ENCODE measurements at places on chromosomes 11 and 22. TPM values are rescaled to one million over a fixed set of nuclear protein-coding genes. Genes with fewer than 3 reads are reported as not detected.

The KLHL35 gene
- 2.6 TPM for total RNA-seq

The DSCAML1 gene
- 0.95 TPM for total RNA-seq

The SCN3B gene
- 3.2 TPM for total RNA-seq

The SCO2 gene
- 4.9 TPM for total RNA-seq

The IGSF9B gene
- 5.5 TPM for total RNA-seq

DNA sequence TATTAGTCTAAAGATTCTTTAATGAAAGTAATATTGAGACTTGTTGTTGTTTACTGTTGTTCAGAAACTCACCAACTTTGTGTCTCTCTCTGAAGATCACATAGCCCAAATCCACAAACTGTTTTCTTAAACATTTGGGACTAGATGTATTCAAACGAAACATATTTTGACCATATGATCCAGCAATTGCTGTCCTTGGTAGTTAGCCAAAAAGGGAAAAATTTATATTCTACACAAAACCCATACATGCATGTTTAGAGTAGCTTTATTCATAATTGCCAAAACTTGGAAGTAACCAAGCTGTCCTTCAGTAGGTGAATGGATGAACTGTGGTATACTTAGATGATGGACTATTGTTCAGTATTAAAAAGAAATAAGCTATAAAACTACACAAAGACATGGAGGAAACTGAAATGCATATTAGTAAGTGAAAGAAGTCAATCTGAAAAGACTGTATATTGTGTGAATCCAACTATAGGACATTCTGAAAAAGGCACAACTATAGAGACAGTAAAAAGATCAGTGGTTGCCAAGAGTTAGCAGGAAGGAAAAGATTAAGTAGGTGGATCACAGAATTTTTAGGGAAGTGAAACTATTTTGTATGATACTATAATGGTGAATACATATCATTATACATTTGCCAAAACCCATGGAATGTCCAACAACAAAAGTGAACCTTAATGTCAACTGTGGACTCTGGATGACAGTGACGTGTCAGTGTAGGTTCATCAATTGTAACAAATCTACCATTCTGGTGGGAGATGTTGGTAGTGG, 442.9 kb downstream of the INSC start:
- no peak for DNase-seq

- no peak for DNase-seq
These were observed 48.4 kb upstream of the POU2AF1 start for GRCh38 chr11:111427471-111427912.

DNA sequence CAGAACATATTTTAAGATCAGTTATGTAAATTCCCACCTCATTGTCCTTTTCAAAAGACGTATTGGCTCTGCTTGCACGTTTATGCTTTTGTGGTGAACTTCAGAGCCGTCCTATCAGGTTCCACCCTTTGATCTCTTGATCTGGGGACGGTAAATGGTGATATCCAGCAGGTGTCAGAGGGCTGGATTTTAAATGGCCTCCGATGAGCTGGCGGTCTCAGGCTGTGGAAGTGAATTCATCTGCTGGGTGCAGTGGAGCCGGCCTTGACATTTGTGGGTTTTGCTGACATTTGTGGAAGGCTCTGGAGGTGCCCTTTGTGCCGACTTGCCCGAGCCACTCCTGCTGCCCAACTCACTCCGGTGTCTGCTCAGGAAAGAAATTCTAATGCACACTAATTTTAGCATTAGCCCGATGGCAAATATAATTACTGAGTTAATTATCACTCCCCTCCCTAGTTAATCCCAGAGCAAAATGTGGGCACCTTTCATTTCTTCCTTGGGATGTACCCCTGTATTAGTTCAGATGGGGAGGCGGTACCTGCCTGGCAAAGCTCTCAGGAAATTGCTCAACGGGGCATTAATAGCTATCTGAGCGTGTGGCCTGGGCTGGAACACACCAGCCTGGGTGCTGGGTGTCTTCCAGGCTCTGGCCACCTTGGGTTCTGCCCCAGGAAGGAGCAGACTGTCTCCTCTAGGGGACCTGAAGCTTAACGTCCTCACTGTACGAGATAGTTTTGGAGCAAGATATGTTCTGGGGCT, 9.1 kb downstream of the LRP5 start:
- no peak for DNase-seq

DNA sequence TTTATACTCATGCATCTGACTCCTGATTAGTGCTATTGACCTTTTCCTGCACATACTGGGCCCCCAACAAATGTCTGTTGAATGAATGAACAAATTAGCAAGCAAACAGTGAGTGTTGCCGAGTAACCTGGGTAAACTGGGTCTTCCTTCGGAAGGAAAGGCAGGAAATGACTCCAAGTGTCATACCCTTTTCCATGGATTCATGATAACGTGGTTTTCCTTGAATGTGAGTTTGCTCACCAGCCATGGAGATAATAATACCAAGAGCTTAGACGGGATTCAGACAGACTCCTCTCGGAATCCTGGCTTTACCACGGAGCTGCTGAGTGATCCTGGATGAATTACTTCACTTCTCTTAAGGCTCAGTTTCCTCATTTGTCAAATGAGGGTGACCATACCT, 16.7 kb downstream of the TECTA start:
- DNase-seq, result no peak

- no peak for DNase-seq
These were observed 3.7 kb downstream of the POLR2L start for GRCh38 chr11:838441-839279.

- DNase-seq, result no peak
These were observed 49.3 kb downstream of the TRIM44 start for GRCh38 chr11:35711924-35712323.

DNA sequence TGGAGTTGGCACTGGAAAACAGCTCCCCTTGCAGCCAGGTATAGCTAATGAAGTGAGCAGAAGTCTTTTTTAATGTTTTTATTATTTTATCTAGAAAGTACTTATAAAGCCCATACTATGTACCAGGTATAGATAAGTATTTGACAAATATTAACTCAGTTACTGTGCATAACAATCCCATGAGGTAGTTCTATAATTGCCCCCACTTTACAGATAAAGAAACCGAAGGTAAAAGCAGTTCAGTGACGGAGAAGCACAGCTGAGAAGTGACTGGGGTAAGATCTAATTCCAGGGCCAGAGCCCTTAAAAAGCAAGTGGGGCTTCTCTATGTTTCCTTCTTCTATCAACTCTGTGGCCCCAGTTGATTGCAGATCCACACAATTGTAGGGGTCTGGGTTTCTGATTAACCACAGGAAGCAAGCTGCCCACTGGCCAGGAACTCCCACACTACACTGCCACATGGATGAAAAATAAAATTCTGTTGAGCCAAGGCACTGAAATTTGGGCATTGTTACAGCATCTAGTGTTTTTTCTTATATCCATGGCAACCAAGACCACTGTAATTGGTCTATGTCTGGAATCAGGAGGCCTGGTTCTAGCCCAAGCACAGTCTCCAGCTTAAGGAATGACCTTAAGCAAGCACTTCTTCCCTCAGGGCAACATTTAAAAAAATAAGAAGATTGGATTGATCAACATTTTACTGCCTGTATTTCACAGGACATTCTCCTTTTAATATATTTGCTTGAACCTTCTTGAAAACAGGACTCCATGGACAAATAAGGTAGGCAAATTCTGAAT, 55.3 kb upstream of the TEAD1 start:
- DNase-seq, result no peak

DNA sequence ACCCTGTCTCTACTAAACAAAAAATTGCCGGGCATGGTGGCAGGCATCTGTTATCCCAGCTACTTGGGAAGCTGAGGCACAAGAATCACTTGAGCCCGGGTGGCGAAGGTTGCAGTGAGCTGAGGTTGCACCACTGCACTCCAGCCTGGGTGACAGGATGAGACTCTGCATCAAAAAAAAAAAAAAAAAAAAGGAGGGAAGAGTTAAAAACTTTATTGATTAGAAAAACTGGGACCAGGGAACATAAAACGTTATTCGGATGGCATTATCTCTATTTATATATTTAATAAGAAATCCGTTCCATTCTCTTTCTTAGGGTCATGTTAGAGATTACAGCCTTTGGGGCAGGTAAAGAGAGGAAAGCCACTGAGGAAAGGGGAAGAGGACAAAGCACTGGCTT, 197.5 kb downstream of the BCR start:
- DNase-seq, result no peak

GRCh38 chr22:43213051-43213450, 26.1 kb upstream of the TTLL12 start:
- no peak for DNase-seq

- no peak for DNase-seq
These were observed 20.1 kb upstream of the CD44 start for GRCh38 chr11:35118906-35119305.

GRCh38 chr11:95688015-95688414, 101.6 kb downstream of the FAM76B start:
- DNase-seq, result no peak

DNA sequence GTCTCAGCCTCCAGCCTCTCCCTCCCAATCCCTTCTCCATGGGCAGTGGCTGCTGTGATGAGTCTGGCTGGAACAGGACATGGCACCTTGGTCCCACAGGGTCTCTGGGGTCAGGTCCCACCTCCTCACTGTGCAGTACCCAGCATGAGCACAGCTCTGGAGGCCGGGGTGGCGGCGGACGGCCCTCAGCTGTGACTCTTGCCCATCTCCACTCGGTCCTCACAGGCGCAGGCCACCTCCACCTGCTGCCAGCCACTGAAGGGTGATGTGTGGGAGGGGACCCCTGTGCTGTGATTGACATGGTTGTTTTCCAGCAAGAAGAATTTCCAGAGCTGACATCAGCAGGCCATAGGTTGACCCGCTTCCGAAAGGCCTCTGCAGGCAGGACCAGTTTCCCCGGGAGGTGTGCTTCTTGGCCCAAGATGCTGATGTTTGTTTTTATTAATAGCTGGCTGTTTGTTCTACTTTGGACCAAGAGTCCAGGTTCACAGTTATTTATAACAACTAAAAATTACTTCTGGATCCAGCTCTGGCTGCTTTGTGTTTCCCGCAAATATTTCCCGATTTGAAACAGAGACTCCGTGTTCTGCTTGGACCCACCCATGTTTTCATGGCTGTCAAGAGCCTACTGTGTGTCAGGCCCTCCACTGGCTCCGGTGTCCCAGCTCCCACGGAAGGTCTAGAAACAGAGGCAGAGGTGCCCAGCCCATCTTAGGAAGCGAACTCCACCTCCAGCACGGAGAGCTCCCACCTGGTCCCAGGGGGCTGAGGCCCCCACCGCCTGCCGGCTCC, 45.7 kb downstream of the SCUBE1 start:
- DNase-seq, result no peak

- DNase-seq, result no peak
These were observed 17.9 kb downstream of the SWAP70 start for GRCh38 chr11:9681583-9682372.

DNA sequence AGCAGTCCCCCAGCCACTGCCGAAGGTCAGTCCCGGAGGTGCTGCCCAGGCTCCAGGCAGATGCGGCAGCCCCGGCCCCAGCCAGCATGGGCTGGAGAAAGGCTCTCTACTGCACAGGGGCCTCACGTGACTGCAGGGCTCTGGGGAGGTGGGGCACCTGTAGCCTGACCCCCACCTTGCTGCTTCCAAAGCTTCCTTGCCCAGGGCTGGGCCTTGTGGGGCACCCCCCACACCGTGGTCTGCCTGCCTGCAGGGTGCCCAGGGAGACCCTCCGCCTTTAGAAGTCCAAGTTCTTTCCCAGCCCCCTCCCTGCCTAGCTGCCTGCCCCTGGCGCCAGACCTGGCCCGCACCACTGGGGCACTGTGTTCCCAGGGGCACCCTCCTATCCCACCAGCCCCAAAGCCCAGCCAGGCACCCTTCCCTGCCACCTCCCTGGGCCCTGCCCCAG, 28.4 kb upstream of the TXNRD2 start:
- no peak for DNase-seq

DNA sequence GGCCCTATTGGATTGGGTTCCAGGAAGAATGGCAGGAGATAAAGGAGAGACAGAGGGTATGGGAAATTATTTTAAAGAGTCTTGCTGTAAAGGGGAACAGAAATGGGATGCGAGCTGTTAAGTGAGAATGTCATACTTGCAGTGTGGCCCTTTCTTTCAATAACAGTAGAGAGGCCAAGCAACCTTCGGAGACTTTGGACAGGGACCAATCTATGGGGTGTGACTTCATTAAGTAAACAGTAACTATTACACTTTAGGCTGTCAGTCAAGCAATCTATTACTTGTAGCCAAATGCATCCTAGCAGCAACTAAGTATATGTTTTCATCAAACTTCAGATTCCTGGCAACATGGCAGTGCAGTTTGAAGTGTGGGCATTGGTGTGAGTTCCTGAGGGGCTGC, 376.2 kb upstream of the LARGE1 start:
- no peak for DNase-seq

- no peak for DNase-seq
These were observed 27.8 kb upstream of the LMO2 start for GRCh38 chr11:33919645-33920044.

All from lower lobe of right lung (tissue), 2 donors.